ENCODE measurements at places on chromosomes 6 and 20. TPM values are rescaled to one million over a fixed set of nuclear protein-coding genes. Genes with fewer than 3 reads are reported as not detected.

GRCh38 chr20:53907968-53908751 lies 162.2 kb downstream of the BCAS1 start:
- H3K4me1 ChIP-seq = peaks cover 61% of the 10 kb centered on the region
- H3K4me3 ChIP-seq = no peak overlapping the region
- H3K27ac ChIP-seq = no peak overlapping the region
- no peak for DNase-seq

DNA sequence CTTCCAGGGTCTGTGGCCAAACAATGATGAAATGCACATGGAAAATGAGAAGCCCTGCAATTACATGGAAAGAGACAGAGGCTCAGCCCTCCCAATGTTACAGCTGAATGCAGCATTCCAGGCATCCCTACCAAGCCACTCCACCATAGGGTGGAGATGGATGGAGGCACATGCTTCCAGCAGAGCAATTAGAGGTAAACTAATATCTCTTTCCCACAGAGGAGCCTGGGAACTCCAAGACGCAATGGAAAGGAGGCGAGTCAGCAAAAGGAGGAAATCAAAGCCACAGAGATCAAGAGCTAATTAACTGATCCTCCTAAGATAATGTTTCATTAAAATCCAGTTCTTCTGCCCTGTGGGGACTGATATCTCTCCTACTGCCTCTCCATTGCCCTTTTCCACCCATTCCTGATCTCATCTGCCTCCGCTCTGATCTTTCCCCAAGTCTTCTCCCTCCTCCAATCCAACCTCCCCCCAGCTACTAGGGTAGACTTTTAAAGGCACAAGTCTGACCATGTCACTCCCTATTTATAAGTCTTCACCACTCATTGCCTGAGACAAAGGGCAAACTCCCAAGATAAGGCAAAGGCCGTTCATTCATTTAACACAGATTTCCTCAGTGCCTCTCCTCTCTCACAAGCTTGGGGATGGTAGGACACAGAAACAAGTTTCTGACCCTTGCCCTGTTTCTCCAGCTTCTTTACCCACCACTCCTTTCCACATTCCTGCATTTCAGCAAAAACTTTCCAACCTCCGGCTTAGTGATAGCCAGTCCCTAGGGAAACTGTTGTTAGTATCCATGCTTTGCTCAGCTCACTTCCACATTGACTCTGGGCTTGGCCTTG lies 14.3 kb upstream of the KCNB1 start:
- peaks cover 9% of the 10 kb centered on the region for H3K27me3 ChIP-seq
- no peaks in the 10 kb centered on the region for H3K4me1 ChIP-seq
- DNase-seq = no peak

The GPR6 gene
- not detected for total RNA-seq

The SEL1L2 gene
- not detected for total RNA-seq

DNA sequence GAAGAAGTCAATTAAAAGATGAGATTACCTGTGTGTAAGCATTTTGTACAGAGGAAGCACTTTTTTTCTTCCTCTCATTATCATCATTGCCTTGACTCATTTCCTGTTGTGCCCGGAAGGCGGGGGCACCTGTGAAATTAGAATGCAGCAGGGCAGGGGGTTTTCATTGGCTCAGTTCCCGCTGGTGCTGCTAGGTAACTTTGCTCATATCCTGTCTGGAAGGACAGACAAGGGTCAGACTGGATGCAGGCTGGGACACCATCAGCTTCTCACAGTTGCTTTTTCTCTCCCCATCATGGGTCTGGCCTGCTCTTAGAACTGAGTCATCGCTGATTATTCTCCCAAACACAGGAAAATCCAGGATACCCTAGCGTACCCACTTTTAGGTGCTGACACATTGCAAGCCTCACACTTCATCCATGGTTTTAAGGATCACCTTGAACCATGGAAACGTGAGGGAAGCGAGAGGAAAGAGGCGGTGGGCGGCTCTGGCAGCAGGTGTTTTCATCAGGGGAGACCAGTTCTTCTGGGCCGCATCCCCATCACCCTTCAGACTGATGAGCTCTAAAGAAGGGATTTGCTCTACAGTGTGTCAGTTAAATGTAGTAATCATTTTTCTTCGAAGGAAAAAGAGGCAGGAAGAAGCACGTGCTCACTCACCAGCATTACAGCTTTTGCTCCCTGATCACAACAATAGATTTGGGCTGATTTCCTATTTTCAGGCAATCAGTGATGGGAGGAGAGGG lies 195.7 kb upstream of the SASH1 start:
- H3K27ac ChIP-seq = no peak overlapping the region
- no peaks in the 10 kb centered on the region for H3K4me1 ChIP-seq
- no peak overlapping the region for H3K4me3 ChIP-seq
- no peaks in the 10 kb centered on the region for H3K27me3 ChIP-seq

The HCRTR2 gene
- total RNA-seq = not detected

DNA sequence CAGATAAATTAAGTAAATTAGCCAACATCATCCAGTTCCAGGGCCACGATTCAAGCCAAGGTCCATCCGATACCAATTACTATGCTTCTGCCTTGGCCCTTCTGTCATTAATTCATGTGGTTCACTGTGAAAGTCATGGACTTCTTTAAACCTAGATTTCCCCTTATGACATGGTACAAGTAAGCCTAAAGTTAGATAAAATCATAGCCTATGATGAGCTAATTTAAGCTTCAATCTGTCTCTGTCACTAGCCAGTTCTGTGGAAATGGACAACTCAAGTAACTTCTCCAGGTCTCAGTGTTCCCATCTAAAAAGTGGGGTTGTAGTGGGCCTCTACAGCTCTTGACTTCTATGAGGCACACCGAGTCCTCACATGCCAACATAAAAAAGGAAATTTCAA lies 225.5 kb upstream of the MARCKS start:
- H3K4me3 ChIP-seq = no peak overlapping the region
- H3K4me1 ChIP-seq = peaks cover 74% of the 10 kb centered on the region

- DNase-seq = no peak
- no peaks in the 10 kb centered on the region for H3K4me1 ChIP-seq
- no peaks in the 10 kb centered on the region for H3K36me3 ChIP-seq
- no peak overlapping the region for H3K27ac ChIP-seq
These were observed 32.7 kb downstream of the CENPW start for GRCh38 chr6:126372626-126373025.

GRCh38 chr6:42264162-42264851 lies 46.6 kb upstream of the MRPS10 start:
- H3K27ac ChIP-seq = no peak overlapping the region
- H3K36me3 ChIP-seq = no peaks in the 10 kb centered on the region
- no peak for DNase-seq
- H3K27me3 ChIP-seq = no peaks in the 10 kb centered on the region
- no peaks in the 10 kb centered on the region for H3K4me1 ChIP-seq

DNA sequence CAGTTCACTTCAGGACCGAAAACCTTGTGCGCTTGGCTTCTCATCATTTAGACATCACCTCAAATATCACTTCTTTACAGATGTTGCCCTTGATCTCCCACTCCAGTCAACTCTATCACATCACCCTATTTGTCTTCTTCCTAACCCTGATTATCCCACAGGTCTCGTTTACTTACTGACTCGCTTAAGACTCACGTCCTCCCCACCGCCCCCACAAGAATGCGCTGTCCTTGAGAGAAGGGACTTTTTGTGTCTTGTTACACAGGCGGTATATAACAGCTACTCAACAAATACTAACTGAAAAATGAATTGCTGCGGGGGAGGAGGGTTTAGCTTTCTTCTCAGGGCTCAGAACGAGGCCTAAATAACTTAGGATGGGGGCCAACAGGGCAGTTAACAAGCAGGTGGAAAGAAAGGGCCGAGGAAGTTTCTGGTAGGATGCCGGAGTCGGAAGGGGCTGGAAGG lies 527 bp downstream of the TOMM34 start:
- DNase-seq = peak; percentile 33
- H3K36me3 ChIP-seq = peaks cover 23% of the 10 kb centered on the region
- no peaks in the 10 kb centered on the region for H3K27me3 ChIP-seq
- H3K4me3 ChIP-seq = peak overlapping the region; percentile 94

DNA sequence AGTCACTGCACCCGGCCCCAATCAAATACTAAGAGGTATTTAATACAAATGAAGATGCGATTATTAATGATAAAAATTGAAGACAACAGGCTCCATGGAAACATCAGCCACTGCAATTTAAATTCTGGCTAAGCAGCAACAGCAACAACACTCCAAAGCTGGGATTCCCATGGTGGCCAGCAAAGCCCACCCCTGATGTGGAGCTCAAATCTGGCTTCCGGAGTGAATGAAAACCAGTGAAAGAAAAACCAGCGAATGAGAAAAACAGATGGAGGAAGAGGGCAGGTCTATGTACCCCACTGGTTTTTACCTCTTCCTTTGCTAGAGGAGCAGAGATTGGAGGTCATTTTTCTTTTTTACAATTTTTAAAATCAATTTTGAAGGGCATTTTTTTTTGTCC lies 135.9 kb upstream of the PDE10A start:
- H3K4me3 ChIP-seq = no peak overlapping the region
- H3K36me3 ChIP-seq = no peaks in the 10 kb centered on the region
- no peaks in the 10 kb centered on the region for H3K4me1 ChIP-seq
- H3K27me3 ChIP-seq = peaks cover 4% of the 10 kb centered on the region
- no peak for DNase-seq
- H3K27ac ChIP-seq = no peak overlapping the region

DNA sequence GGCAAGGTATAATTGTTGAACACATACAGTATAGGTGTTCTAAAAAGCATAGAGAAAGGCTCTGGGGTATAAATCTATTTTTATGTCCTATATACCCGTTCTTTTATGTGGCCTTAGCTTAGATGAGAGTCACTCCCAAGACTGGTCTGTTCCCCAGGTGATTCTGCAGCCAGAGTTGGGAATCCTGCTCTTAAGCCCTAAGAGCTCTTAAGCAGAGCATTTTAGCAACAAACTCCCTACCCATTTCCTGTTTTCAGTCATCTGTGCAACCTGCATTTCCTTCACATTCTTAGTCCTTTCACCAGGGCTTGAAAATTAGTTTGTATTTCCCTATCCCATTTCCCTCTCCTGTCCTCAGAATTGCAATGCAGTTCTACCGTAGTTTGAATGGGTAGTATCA lies 166.1 kb downstream of the HS3ST5 start:
- no peak overlapping the region for H3K4me3 ChIP-seq
- no peak for DNase-seq
- no peak overlapping the region for H3K27ac ChIP-seq
- H3K27me3 ChIP-seq = no peaks in the 10 kb centered on the region
- H3K36me3 ChIP-seq = no peaks in the 10 kb centered on the region

The GRM4 gene
- total RNA-seq = not detected

- no peak for DNase-seq
- H3K27me3 ChIP-seq = peaks cover 54% of the 10 kb centered on the region
- no peaks in the 10 kb centered on the region for H3K4me1 ChIP-seq
- H3K4me3 ChIP-seq = no peak overlapping the region
These were observed 11.0 kb downstream of the VSX1 start for GRCh38 chr20:25070821-25071473.

GRCh38 chr6:15389765-15390723 lies 144.2 kb downstream of the JARID2 start:
- DNase-seq = peak; percentile 65
- no peaks in the 10 kb centered on the region for H3K36me3 ChIP-seq
- no peak overlapping the region for H3K27ac ChIP-seq
- H3K27me3 ChIP-seq = no peaks in the 10 kb centered on the region
- peaks cover 6% of the 10 kb centered on the region for H3K4me1 ChIP-seq

DNA sequence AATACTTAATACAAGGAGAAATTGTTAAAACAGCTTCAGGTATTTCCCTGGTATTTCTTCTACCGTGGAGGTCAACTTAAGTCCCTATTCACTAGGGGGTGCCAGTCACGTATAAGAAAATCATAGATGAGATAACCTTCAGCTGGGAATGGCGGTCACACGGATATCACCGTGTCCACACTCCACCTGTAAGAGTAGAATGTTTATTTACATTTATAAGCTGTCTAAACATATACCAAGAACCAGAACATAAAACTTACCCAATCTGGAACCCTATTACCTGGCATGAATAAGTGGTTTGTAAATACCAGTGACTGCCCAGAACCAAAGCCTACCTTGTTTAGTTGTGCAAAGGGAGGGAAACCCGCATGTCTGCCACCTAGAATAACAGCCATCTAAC lies 1.9 kb upstream of the ELOVL4 start:
- H3K4me1 ChIP-seq = peaks cover 13% of the 10 kb centered on the region
- DNase-seq = peak; percentile 0
- no peaks in the 10 kb centered on the region for H3K36me3 ChIP-seq

The TBXT gene
- total RNA-seq = not detected

GRCh38 chr6:95743591-95743990 lies 166.3 kb downstream of the MANEA start:
- no peaks in the 10 kb centered on the region for H3K4me1 ChIP-seq
- no peak overlapping the region for H3K27ac ChIP-seq
- DNase-seq = no peak
- H3K27me3 ChIP-seq = no peaks in the 10 kb centered on the region
- no peaks in the 10 kb centered on the region for H3K36me3 ChIP-seq

DNA sequence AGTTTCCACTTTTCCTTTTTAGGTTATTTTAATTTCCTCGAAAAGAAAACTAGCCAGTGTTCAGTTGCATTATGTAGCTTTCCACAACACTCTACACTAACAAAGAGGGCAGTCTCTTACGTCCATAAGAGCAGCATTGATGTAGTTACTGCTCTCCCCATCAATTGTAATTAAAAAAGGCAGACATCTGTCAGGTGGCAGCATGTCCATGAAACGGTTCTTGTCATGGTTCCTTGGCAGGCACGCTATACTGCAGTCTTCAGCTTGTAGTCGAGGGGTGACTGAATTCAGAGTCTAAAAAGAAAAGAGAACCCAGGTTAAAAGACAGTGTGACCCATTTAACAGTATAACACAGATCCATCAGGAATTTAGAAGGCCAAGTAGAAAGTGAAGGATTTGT lies 80.1 kb upstream of the THEMIS start:
- H3K27me3 ChIP-seq = no peaks in the 10 kb centered on the region
- H3K36me3 ChIP-seq = peaks cover 45% of the 10 kb centered on the region
- DNase-seq = no peak
- no peaks in the 10 kb centered on the region for H3K4me1 ChIP-seq
- H3K4me3 ChIP-seq = no peak overlapping the region

- no peak for DNase-seq
- H3K27me3 ChIP-seq = no peaks in the 10 kb centered on the region
- H3K27ac ChIP-seq = no peak overlapping the region
- no peak overlapping the region for H3K4me3 ChIP-seq
- H3K36me3 ChIP-seq = no peaks in the 10 kb centered on the region
These were observed 24.2 kb downstream of the MDGA1 start for GRCh38 chr6:37673436-37673835.

GRCh38 chr6:149052350-149053106 lies 265.0 kb upstream of the TAB2 start:
- H3K36me3 ChIP-seq = no peaks in the 10 kb centered on the region
- H3K4me1 ChIP-seq = no peaks in the 10 kb centered on the region
- no peak overlapping the region for H3K27ac ChIP-seq
- no peak for DNase-seq
- no peaks in the 10 kb centered on the region for H3K27me3 ChIP-seq
- H3K4me3 ChIP-seq = no peak overlapping the region

- no peak overlapping the region for H3K4me3 ChIP-seq
- no peaks in the 10 kb centered on the region for H3K36me3 ChIP-seq
- no peak for DNase-seq
- no peaks in the 10 kb centered on the region for H3K27me3 ChIP-seq
- peaks cover 15% of the 10 kb centered on the region for H3K4me1 ChIP-seq
- H3K27ac ChIP-seq = no peak overlapping the region
These were observed 12.8 kb upstream of the ZNF217 start for GRCh38 chr20:53606364-53606985.

The MAP3K4 gene
- 35.6 TPM for total RNA-seq

GRCh38 chr6:31379850-31380249 lies 22.9 kb upstream of the HLA-B start:
- no peaks in the 10 kb centered on the region for H3K27me3 ChIP-seq
- no peak overlapping the region for H3K27ac ChIP-seq
- no peak overlapping the region for H3K4me3 ChIP-seq
- DNase-seq = no peak
- no peaks in the 10 kb centered on the region for H3K36me3 ChIP-seq

Measured in left lung (tissue), 14 donors.